ENCODE measurements at places on chromosomes 1 and 21.

- no peak for DNase-seq
Observed at GRCh38 chr1:1155258-1155657, 18.4 kb upstream of the TTLL10 start.

- DNase-seq = peak; percentile 86
Observed at GRCh38 chr1:94648225-94649007, 106.9 kb upstream of the F3 start.

DNA sequence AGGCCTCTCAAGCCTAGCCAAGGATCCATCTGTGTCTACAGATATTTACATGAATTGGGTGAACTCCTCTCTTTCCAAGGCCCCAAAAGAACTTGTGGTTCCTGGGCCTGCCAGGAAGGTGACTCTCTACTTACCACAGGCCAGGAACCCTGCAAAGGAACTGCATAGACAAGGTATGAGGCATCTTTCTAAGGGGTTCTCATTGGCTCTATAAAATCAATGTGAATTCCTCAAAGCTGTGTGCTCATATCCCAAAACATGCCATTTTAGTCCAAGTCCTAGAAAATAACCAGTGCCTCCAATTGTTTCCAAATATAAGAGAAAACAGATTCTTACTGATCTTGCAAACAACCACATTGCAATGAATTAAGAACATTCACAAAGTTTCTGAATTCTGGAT lies 39.9 kb upstream of the RGL1 start:
- DNase-seq = no peak

- DNase-seq = no peak
Observed at GRCh38 chr1:247335882-247336281, 4.2 kb upstream of the ZNF496 start.

- DNase-seq = peak; percentile 21
Observed at GRCh38 chr1:82946096-82946605, 1052.8 kb downstream of the TTLL7 start.

GRCh38 chr21:33895356-33895755 lies 20.2 kb downstream of the ATP5PO start:
- DNase-seq = no peak
